Activated CD4-positive, alpha-beta memory T cell treated with anti-CD3 and anti-CD28 coated beads for 36 hours (primary cell): ENCODE measurements at places on chromosomes 6 and 20. TPM values are rescaled to one million over a fixed set of nuclear protein-coding genes. Genes with fewer than 3 reads are reported as not detected.

DNA sequence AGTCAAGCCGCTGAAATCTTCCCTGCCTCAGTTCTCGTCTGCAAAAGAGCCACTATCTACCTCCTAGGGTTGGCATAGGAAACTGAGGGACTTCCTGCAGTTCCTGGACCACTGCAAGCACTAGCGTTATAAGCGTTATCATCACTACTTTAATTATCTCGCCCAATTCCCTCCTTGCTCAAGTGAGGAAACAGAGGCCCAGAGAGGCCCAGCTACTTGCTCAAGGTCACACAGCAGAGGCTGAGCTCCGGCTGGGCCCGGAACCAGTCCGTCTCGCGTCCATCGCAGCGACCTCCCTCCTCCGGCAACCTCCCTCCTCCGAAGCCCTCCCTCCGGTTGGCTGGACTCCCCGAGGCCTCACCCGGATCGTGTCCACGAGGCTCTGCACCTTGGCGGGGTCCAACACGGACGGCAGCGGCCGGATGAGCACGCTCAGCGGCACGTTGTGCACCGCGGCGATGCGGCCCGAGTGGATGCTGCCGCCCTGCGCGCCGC, 338 bp downstream of the SRXN1 start:
- H3K27me3 ChIP-seq: no peaks in the 10 kb centered on the region
- peaks cover 26% of the 10 kb centered on the region for H3K4me1 ChIP-seq
- H3K27ac ChIP-seq: peak overlapping the region; percentile 70
- H3K4me3 ChIP-seq: peak overlapping the region; percentile 81

Gene ITPA
- total RNA-seq: 56.2 TPM

GRCh38 chr20:32495949-32496348, 89.2 kb downstream of the NOL4L start:
- H3K27ac ChIP-seq: no peak overlapping the region
- H3K4me3 ChIP-seq: no peak overlapping the region
- H3K27me3 ChIP-seq: no peaks in the 10 kb centered on the region
- H3K36me3 ChIP-seq: peaks cover 2% of the 10 kb centered on the region
- peaks cover 12% of the 10 kb centered on the region for H3K4me1 ChIP-seq

- no peak overlapping the region for H3K27ac ChIP-seq
- H3K27me3 ChIP-seq: no peaks in the 10 kb centered on the region
- DNase-seq: no peak
Observed at GRCh38 chr20:21338291-21338690, 35.2 kb downstream of the XRN2 start.

DNA sequence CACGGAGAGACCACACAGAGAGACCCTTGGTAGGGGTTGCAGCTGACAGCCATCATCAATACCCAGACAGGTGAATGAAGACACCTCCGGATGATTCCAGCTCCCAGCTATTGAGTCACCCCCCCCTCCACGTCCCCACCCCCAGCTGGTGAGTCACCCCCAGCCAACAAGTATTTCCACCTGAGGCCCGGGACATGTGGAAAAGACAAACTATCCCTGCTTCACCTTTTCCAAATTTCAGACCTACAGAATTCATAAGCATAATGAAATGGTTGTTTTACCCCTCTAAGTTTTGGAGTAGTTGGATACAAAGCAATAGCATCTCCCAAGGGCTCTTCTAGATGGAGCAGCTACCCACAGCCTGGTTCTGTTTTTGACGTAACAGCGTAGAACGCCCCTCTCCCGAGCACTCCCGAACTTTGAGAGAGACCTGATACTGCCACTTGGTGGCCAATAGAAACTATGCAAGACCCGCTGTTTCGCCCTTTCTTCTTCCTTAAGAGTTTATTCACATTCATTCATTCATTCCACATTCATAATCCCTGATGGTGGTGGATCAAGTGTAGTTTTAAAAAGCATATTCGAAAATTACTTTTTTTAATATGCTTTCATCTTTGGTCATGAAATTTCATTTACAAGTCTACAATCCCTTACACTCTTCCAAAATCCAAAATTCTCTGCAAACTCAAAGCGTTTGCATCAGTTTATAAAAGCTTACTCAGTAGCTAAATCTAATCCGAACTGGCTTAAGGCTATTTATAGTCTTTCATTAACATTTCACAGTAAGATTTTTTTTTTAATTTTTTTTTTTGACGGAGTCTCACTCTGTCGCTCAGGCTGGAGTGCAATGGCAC, 15.1 kb upstream of the PPP1R16B start:
- DNase-seq: no peak
- no peaks in the 10 kb centered on the region for H3K36me3 ChIP-seq
- peaks cover 4% of the 10 kb centered on the region for H3K4me1 ChIP-seq
- H3K4me3 ChIP-seq: no peak overlapping the region
- no peaks in the 10 kb centered on the region for H3K27me3 ChIP-seq

Gene ZSCAN23
- 1.1 TPM for total RNA-seq

Gene KCNG1
- 1.6 TPM for total RNA-seq

DNA sequence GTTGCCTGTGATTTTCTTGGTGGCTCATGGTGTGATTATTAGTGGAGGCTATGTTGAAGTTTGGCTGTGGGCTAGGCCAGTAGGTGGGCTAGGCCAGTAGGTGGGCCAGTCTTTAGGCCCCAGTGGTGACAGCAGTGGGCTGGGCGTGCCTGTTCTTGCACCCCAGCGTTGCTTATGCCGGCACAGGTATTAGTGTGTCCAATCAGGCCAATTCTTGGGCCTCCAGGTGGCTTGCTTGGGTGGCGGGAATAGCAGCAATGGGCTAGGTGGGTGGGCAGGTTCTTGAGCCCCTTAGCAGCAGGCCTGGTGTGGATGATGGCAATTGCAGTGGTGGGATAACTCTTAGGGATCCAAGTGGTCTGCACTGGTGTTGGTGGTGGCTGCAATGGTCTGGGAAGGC, 22.9 kb downstream of the GJA10 start:
- DNase-seq: no peak
- no peak overlapping the region for H3K27ac ChIP-seq
- H3K4me3 ChIP-seq: no peak overlapping the region
- H3K27me3 ChIP-seq: peaks cover 3% of the 10 kb centered on the region

GRCh38 chr20:55253781-55254180, 751.5 kb downstream of the CBLN4 start:
- no peaks in the 10 kb centered on the region for H3K36me3 ChIP-seq
- H3K27me3 ChIP-seq: no peaks in the 10 kb centered on the region
- no peak for DNase-seq
- H3K4me1 ChIP-seq: no peaks in the 10 kb centered on the region
- H3K4me3 ChIP-seq: no peak overlapping the region

DNA sequence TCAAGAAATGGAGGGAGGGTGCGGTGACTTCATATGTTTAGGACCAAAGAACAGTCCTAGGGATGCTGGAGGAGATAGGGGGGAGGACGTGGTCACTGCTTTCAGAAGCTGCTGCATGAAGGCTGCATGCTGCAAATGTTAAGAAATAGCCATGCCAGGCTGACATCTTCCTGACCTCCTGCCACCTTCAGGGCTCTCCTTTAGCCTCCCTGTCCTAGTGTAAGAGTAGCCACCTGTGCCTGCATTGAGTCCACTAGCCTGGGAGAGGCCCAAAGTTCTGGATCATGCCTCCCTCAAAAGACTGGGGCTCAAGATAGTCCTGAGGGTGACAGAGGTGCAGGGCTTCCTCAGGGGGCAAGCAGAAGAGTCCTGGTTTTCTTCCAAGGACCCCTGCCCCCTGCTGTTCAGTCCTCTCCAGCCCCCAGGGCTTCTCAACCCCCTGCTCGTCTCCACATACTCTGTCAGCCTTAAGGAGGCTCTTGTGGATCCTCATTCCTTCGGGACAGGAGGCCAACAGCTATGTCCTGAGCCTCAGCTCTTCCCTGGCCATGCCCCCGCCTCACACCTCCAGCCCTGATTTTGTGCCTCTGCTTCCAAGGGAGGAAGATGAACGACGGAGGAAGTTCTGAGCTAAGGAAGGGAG, 96.3 kb downstream of the MRPL14 start:
- H3K4me3 ChIP-seq: no peak overlapping the region
- no peak overlapping the region for H3K27ac ChIP-seq
- H3K27me3 ChIP-seq: peaks cover 2% of the 10 kb centered on the region
- H3K36me3 ChIP-seq: no peaks in the 10 kb centered on the region
- no peaks in the 10 kb centered on the region for H3K4me1 ChIP-seq

DNA sequence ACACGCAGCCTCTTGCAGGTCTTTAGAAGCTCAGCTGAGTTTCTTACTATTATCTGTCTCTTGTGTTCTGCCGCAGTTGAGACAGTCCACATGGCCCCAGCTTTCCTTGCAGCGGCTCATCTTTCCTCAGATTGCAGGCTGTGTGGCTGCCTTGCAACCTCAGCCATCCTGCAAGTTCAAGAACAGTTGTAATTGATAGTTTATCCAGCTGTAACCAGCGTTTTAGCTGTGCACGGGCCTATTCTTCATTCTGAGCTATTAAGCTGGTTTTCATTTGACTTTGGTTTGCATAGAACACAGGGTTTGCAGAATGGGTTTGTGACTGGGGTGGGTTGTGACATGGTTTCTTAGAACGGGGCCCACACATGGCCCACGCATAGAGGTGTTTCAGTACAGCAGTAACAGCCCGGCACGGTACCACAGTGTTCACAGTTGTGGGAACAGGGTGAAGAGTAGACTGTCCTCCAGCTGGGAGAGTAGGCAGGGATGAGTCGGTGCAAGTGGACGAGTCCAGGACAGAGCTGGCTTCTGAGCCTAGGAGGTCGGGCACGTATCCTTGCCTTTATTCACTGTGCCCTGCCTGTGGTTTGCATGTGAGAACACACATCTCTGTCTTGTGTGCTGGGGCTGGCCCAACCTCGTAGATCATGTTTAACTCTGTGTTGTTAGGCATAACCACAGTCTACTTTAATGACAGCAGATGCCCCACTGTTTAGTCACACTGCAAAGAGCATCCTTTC, 89.2 kb downstream of the RPP40 start:
- H3K4me1 ChIP-seq: peaks cover 42% of the 10 kb centered on the region
- peaks cover 2% of the 10 kb centered on the region for H3K36me3 ChIP-seq
- no peak overlapping the region for H3K27ac ChIP-seq
- DNase-seq: no peak

DNA sequence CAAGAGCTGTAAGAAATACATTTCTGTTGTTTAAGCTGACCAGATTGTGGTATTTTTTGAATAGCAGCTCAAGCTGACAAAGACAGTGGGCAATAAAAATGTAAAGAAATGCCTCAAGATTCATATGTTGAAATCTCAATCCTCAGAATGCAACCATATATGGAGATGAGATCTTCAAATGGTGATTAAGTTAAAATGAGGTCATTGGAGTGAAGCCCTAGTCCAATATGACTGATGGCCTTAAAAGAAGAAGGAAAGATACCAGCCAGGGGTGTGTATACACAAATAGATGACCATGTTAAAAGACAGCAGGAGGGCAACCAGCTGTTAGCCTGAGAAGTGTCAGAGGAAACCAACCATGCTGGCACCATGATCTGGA, 7.1 kb upstream of the DDO start:
- no peak overlapping the region for H3K27ac ChIP-seq
- H3K4me3 ChIP-seq: no peak overlapping the region
- no peak for DNase-seq
- peaks cover 19% of the 10 kb centered on the region for H3K27me3 ChIP-seq

Gene TBC1D22B
- total RNA-seq: 14.4 TPM

Gene FOXF2
- not detected for total RNA-seq

Gene ARMH2
- total RNA-seq: not detected

DNA sequence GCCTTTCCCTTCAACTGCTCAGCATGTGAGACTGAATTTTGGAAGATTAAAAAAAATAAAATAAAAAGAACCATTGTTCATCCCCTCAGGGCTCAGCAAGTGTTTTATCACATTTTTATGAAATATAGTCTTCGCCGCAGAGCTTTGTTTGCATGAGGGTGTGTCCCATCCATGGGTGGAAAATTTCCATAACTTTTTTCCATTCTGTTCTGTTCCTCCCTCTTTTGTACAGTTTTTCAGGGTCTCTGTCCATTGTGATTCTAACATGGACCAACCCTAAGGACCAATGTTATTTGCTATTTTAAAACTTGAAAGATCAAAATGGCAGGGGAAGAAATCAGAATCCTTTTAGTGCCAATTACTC, 213.3 kb upstream of the SGK1 start:
- no peaks in the 10 kb centered on the region for H3K36me3 ChIP-seq
- H3K4me3 ChIP-seq: no peak overlapping the region
- DNase-seq: no peak
- peaks cover 23% of the 10 kb centered on the region for H3K4me1 ChIP-seq
- H3K27me3 ChIP-seq: no peaks in the 10 kb centered on the region

GRCh38 chr6:41247882-41248705, 19.9 kb downstream of the TREML4 start:
- no peak overlapping the region for H3K4me3 ChIP-seq
- peaks cover 3% of the 10 kb centered on the region for H3K4me1 ChIP-seq
- no peak overlapping the region for H3K27ac ChIP-seq
- H3K27me3 ChIP-seq: peaks cover 4% of the 10 kb centered on the region
- no peak for DNase-seq

Gene CLPSL2
- total RNA-seq: not detected

GRCh38 chr6:150883521-150883920, 18.0 kb downstream of the MTHFD1L start:
- H3K4me3 ChIP-seq: no peak overlapping the region
- H3K4me1 ChIP-seq: peaks cover 6% of the 10 kb centered on the region
- no peaks in the 10 kb centered on the region for H3K27me3 ChIP-seq
- peaks cover 59% of the 10 kb centered on the region for H3K36me3 ChIP-seq

Gene CEP85L
- 23.3 TPM for total RNA-seq
